ENCODE measurements at places on chromosomes 11 and 22.

- no peak for DNase-seq
Measured at GRCh38 chr11:79052544-79052943, 388.3 kb downstream of the TENM4 start.

- DNase-seq: no peak
Measured at GRCh38 chr11:120228794-120229384, 11.1 kb upstream of the POU2F3 start.

DNA sequence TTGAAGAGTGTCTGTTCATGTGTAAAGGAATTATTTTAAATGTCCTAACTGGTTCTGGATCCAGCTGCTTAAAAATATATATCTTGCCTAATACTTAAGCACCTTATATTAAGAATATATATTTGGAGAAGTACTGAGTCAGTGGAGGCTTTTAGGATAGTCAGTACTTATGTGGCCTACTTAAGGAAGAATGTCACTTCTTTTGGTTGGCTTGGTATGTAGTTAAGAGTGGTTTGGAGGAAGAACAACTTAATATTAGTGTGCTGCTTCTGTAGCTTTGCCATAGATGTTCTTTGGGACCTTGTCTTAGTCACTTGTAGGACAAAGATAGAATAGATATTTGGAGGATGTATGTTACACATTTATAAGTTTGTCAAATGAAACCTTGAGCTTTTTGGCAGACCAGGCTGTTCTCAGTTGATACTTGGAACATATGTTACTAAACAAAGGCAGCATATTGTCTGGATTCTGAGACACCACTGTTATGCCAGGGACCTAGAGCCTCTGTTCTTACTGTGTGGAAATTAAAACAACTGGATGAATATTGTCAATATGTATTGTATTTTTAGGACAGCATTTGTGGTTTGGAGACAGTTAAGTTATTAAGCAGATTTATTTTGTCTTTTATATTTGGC lies 4.9 kb downstream of the HIPK3 start:
- DNase-seq: no peak

DNA sequence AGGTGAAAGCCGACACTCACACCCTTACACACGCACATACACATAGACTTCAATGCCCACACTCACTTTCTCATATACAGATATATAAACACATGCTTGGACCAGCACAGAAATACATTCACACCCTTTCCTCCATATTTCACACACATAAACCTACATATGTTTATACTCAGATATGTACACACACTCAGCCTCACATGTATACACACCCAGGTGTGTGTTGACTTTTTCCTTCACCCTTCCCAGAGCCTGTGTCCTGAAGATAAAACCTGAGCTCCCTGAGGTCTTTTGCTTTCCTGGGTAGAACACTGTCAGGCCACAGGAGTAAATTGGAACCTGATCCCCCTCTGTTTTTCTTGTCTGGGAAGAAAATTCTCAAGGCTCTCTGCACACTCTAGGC lies 62.8 kb downstream of the INSC start:
- DNase-seq: no peak

- DNase-seq: no peak
Measured at GRCh38 chr11:130414107-130415080, 14.0 kb downstream of the ADAMTS8 start.

- no peak for DNase-seq
Measured at GRCh38 chr11:108592591-108593213, 866 bp downstream of the EXPH5 start.

- no peak for DNase-seq
Measured at GRCh38 chr11:17511571-17511970, 32.6 kb downstream of the USH1C start.

GRCh38 chr11:119640541-119640940 lies 88.5 kb downstream of the NECTIN1 start:
- no peak for DNase-seq

DNA sequence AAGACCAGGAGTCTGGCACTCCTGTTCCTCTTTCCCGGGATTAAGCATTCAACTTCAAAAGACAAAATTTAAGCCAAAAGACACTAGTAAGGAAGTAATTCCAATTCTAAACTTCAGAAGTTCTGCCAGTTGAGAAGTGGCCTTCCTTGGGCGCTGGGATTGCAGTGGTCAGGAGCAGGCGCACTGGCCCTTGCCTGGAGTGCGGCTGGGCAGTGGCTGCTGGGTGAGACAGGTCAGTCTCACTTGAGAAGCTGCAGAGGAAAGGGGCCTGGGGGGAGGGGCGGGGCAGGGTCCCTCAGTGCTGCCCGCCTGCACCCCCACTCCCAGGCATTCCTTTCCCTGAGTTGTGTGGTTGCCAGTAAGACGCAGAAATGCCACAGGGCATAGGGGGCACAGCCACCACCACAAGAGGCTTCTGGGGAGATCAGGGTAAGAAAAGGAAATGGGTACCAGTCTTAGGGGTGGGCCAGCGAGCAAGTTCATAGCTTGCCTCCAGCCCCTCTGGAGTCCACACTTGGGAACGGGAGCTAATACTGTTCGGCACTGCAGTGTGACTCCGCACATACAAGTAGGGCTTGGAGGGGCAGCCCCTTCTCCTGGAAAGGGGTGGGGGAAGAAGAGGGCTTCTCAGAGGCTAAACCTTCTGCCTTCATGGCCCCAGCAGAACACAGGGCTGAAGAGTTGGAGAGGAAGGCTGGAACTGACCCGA lies 5.5 kb downstream of the MRPL49 start:
- no peak for DNase-seq

- no peak for DNase-seq
Measured at GRCh38 chr11:27757953-27758352, 57.7 kb upstream of the BDNF start.

GRCh38 chr11:115103921-115104320 lies 400.3 kb downstream of the CADM1 start:
- no peak for DNase-seq

- DNase-seq: no peak
Measured at GRCh38 chr11:96314326-96315020, 28.5 kb downstream of the MAML2 start.

- no peak for DNase-seq
Measured at GRCh38 chr11:31120428-31120827, 249.1 kb downstream of the DCDC1 start.

GRCh38 chr11:93569496-93569895 lies 26.3 kb upstream of the SMCO4 start:
- no peak for DNase-seq

DNA sequence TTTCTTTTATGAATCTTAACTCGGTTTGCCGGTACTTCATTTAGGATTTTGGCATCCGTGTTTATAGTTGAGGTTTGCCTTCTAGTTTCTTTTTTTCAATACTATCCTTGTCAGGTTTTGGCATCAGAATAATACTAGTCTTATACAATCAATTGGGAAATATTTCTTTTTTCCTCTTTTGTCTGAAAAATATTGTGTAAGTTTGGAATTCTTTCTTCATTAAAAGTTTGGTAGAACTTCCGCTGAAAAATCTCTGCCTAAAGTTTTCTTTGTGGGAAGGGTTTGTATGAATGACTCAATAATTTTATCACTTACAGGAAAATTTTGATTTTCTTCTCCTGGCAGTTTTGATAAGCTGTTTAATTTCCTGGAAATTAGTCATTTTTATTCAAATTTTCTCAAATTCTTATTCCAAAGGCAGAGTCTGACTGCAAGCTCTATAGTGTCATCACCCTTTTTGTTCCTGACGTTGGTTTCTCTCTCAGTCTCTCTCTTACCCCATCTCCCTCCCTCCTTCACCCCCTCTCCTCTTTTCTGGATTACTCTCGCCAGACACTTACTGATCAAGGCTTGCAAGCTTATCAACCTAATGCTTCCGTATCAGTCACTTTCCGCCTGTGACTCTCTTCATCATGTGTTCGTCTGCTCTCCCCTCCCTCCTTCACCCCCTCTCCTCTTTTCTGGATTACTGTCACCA lies 555.7 kb downstream of the TBC1D22A start:
- DNase-seq: no peak

- DNase-seq: no peak
Measured at GRCh38 chr11:69062169-69062855, 13.6 kb downstream of the TPCN2 start.

DNA sequence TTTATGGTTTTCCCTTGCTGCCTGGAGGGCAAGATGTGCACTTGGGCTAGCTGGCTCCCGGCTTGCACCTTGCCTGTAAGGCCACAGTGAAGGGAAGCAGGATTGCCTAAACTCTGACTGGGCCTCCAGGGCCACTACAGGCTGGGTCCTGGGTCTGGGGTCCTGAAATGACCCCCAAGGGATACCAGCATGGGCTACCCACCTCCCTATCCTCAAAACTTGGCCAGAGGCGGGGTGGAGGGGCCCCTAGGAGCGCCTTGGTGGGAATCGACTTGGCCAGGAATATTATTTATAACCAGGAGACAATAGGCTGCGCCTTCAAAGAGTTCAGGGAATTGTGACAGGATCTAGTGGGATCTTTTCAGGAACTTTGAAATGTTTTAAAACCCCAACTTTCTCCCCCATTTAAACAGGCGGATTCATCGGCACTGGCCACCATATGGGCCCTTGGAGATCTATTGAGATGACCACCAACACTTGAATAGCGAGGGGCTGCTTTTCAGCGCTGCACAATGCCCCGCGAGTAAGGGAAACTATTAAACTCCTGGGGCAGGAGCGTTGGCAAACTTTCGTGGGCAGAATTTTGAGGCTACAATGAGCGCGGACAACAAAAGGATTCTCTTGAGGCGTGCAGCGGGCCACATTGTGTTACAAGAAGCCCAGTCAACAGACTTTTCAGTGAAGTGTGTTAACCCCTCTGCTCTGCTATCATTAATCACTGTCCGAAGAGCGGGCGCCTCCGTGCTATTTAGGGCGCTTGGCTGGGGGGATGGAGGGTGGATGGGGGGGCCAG lies 15.2 kb downstream of the PAX6 start:
- no peak for DNase-seq

- no peak for DNase-seq
Measured at GRCh38 chr11:59666969-59667368, 1.9 kb downstream of the PATL1 start.

GRCh38 chr22:26579331-26579886 lies 10.5 kb downstream of the TPST2 start:
- DNase-seq: no peak

DNA sequence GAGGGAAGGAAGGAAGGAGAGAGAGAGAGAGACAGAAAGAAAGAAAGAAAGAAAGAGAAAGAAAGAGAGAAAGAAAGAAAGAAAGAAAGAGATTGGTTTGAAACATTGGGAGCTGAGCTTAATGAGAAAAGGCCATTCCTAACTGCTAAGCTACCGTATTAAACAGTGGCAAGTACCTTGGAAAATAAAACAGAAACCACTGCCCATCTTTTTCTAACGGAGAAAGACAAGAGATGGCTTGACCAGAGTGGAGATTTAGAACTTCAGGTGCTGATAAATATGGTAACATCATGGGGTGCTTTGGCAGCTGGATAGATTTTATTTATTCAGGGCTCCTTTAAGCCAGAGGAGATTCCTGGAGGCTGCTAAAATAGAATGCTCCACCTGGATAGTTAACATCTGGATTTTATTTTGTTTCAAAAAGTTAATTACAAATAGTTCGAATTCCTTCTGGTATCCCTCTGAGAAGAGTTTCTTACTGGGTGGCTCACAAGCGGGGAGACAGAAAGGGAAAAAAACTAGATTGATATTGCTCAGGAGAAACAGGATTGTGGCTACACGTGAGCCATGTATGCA lies 12.9 kb downstream of the TIMP3 start:
- no peak for DNase-seq

DNA sequence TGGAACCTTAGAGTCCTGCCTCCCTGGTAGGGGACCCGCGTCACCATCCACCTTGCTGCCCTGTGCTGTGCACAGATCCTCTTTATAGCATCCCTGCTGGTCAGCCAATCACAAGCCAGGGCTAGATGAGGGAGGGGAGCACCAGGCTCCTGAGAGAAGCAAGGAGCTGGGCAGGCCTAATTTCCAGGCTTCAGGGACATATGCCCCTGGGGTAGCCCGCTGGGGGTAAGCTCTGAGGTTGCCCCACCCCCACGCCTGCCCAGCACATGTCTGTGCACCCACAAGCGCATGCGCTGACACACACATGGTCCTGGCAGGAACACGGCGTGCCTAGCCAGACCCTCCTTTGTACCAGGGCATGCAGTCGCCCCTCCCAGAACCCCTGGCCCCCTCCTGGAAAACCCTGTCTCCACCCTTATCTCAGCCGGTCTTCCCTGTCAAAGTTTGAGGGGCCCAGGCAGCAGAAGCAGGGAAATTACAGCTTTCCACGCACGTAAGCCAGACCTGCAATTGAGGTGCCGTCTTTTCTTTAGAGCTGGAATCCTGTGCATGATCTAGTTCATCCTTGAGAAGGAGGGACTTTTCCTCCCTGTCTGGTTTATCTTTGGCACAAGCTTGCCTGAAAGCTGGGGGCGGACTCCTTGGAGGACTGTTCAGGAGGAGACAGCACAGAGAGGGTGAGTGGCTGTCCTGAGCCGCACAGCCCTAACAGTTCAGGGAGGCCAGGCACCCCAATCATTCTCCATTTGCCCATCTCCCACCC lies 2.1 kb downstream of the SSTR3 start:
- DNase-seq: no peak

DNA sequence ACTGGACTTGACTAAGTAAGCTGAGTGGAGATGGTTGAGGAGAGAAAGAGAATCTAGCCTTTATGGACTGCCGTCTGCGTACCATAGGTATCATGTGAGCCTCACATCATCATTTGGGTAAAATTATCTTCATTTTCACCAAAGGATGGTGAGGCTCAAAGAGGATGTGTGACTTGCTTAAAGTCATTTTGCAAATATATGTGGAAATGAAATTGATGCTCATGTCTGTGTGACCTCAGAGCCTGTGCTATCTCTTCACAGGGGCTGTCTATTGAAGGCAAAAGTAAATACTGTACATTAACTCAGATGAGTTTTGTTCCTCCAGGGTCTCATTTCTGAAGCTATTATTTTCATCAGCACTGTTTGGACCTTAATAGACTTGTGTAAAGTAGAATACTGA lies 83.3 kb upstream of the ALKBH3 start:
- no peak for DNase-seq

GRCh38 chr22:32119568-32120235 lies 39.4 kb downstream of the C22orf42 start:
- no peak for DNase-seq

DNA sequence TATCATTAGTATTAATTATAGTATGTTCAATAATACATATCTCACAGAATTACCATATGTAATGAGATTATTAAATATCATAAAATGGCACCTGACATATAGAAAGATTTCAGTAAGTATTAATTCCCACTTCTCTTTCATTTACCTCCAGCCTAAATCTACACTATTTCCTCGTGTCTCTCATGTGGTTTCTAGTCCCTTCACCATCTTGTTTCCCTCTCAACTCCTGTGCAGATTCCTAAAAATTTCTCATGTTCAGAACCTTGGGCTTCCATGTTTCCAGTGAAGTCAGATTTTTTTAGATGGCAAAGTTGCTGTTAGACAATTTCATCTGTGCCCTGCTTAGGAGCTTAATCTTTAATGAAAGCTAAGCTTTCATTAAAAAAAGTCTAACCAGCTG lies 14.1 kb upstream of the HBE1 start:
- no peak for DNase-seq

DNA sequence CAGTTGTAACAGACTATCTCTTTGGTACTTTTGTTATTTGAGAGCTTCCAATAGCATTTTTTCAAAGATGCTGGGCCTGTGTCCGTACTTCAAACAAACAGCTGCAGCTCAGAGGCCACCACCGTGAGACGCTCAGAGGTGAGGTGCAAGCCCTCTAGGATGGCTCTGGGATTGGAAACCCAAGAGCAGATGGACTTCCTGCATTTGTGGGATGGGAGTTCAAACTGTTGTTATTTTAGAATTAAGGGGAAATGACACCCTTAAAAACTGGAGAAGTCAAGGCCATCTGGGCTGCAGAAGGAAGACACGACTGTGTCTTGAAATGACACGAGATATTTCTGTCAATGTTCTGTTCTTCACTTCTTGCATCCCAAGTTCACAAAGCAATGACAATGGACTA lies 9.2 kb upstream of the IL10RA start:
- no peak for DNase-seq

GRCh38 chr11:116833816-116834534 lies 3.4 kb downstream of the APOA1 start:
- no peak for DNase-seq

Data from left renal pelvis (tissue), 4 donors.